Mucosa of descending colon (tissue), 3 donors: ENCODE measurements at places on chromosomes 1 and 21. TPM values are rescaled to one million over a fixed set of nuclear protein-coding genes. Genes with fewer than 3 reads are reported as not detected.

The TAF1A gene
- 6.0 TPM for total RNA-seq

The NPHS2 gene
- not detected for total RNA-seq

The GSTM3 gene
- total RNA-seq = 84.8 TPM

The ETV3L gene
- not detected for total RNA-seq

The CSF3R gene
- 4.7 TPM for total RNA-seq

The ERICH3 gene
- total RNA-seq = 0.14 TPM
